CD4-positive, alpha-beta T cell treated with Interleukin-15 for 1 hour (primary cell): ENCODE measurements at places on chromosomes 7 and 10.

DNA sequence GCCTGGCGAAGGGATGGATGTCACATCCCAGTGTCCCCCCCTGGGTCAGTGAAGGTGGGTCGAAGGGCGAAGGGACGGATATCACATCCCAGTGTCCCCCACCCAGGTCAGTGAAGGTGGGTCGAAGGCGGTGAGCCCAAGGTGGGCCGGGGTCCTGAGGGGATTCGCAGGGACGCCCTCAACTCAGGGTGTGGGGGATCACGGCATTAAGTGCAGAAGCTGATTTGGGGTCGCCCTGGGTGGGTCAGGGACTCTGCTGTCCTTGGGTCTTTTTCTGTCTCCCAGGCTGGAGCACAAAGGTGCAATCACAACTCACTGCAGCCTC lies 21.9 kb downstream of the ADAP1 start:
- no peak for DNase-seq

DNA sequence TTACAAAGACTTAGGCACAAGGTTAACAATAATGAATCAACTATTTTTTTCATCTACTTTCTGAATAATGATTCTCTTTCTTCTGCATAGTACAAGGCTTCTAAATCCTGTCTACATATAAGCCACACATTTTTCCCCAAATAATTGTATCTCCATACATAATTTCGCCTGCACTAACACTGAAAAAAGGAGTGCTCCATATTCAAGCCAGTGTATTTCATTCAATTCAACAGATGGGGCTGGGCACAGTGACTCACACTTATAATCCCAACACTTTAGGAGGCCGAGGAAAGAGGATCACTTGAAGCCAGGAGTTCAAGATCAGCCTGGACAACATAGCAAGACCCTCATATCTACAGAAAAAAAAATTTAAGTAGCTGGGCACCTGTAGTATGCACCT lies 86.0 kb upstream of the ZNF800 start:
- no peak for DNase-seq

- DNase-seq = no peak
These were observed 54.3 kb downstream of the DLD start for GRCh38 chr7:107945332-107945731.

DNA sequence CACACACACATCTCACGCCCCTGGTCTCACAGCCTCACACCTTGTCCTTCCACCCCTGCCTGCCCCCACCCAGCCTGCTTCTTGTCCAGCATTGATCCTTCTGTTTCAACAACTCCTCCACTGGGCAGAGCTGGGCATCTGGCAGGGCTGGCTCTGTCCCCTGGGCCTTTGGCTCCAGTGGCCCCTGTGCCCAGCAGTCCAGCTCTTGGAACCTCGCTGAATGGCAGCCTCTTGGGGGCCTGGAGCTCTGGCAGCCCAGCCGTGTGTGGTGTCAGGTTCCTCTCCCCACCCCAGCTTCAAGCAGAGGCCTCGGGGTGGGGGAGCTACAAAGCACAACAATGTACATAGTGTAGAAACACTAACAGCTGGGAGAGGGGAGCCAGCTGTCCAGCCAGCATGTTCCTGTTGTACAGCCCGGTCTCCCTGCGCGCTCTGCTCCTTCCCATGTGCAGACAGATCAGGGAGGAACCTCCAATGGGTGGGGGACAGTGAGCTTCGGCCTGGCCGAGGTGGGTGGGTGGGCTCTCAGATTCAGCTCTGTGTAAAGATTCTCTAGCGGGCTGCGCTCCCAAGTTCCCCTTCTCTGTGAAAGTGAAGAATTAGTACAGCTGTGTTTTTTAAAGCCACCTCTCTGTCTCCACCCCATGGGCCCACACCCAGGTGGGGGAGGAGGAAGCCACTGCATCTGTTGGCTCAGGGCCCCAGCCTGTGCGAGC lies 19.4 kb downstream of the ZMIZ2 start:
- DNase-seq = peak; percentile 61

DNA sequence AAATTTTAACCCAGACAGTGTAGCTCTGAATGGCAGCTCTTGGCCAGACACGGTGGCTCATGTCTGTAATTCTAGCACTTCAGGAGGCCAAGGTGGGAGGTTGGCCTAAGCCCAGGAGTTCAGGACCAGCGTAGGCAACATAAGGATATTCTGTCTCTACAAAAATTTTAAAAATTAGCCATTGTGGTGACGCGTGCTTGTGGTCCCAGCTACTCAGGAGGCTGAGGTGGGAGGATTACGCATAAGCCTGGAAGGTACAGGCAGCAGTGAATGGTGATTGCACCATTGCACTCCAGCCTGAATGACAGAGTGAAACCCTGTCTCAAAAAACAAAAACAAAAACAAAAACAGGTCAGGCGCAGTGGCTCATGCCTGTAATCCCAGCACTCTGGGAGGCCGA lies 50.0 kb downstream of the SUFU start:
- DNase-seq = no peak

GRCh38 chr7:66336760-66337159 lies 131.6 kb downstream of the TPST1 start:
- DNase-seq = no peak
